ENCODE measurements at places on chromosomes 5 and 9. TPM values are rescaled to one million over a fixed set of nuclear protein-coding genes. Genes with fewer than 3 reads are reported as not detected.

CMYA5 gene
- 0.21 TPM for total RNA-seq

GADD45G gene
- total RNA-seq: not detected

TRIM7 gene
- 28.2 TPM for total RNA-seq

TUSC1 gene
- total RNA-seq: 23.0 TPM

FNBP1 gene
- 12.6 TPM for total RNA-seq

SLC34A1 gene
- 0.43 TPM for total RNA-seq

HSPB3 gene
- not detected for total RNA-seq

MSMP gene
- total RNA-seq: not detected

CDH9 gene
- not detected for total RNA-seq

CRHBP gene
- total RNA-seq: 0.24 TPM

BAAT gene
- 0.24 TPM for total RNA-seq

PCDHB10 gene
- under 0.01 TPM for total RNA-seq

GRIA1 gene
- not detected for total RNA-seq

SUB1 gene
- total RNA-seq: 150 TPM

RPL12 gene
- total RNA-seq: 3,770 TPM

SLC6A7 gene
- not detected for total RNA-seq

ESM1 gene
- not detected for total RNA-seq

SLC27A6 gene
- total RNA-seq: 0.96 TPM

ORM2 gene
- not detected for total RNA-seq

RFESD gene
- 4.0 TPM for total RNA-seq

POU5F2 gene
- total RNA-seq: 0.43 TPM

ITGA2 gene
- 76.4 TPM for total RNA-seq

GALNT12 gene
- 3.6 TPM for total RNA-seq

COL15A1 gene
- not detected for total RNA-seq

TJP2 gene
- 97.4 TPM for total RNA-seq

THBS4 gene
- 0.24 TPM for total RNA-seq

ANKRD31 gene
- total RNA-seq: under 0.01 TPM

GARIN3 gene
- total RNA-seq: not detected

VLDLR gene
- total RNA-seq: 32.8 TPM

C6 gene
- total RNA-seq: not detected

MYMK gene
- total RNA-seq: not detected
